Left ventricle myocardium superior (tissue), 1 donor: ENCODE measurements at places on chromosomes 6 and 20.

DNA sequence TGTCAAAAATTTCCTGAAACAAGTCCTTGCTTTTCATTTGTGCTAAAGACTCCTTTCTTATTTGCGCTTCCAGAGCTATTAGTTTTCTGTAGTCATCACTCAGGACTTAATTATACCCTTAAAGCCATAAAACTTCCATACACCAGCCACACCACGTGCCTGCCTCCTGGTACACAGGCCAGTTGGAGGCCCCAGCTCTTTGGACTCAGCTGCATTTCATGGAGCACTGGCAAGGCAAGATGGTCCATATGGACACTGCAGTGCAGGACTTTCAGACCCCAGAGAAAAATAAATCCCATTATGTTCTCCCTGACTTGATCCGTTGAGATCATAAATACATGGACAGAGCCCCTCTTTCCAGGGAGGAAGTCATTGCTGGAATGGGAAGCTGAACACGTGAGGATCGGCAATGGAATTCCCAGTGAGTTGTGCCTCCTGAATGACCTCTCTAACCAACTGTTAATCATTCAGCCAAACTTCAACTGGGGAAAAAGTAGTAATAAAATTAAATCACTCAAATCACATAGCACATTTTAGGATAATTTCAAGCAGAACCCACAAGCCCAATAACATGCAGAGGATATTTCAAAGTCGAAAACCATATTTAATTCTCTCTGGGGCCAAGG is 173.1 kb downstream of the HACE1 start:
- DNase-seq: no peak

- no peak for DNase-seq
Measured at GRCh38 chr6:11244387-11245126, 12.1 kb upstream of the NEDD9 start.

DNA sequence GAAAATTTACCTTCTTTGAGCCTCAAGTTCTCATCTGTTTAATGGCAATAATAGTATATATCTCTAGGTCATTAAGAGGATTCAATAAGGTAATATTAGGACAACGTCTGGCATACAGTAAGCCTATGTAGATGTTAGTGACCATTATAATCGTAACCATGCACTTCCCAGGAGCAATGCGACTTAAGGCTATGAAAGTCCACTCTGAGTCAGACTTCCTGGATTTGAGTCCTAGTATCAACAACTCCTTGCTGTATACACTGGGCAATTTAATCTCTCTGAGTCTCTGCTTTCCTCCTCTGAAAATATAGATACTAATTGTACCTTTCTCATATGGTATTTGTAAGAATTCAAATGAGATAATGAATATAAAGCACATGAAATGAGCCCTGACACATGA is 168.1 kb upstream of the HDDC2 start:
- DNase-seq: no peak

DNA sequence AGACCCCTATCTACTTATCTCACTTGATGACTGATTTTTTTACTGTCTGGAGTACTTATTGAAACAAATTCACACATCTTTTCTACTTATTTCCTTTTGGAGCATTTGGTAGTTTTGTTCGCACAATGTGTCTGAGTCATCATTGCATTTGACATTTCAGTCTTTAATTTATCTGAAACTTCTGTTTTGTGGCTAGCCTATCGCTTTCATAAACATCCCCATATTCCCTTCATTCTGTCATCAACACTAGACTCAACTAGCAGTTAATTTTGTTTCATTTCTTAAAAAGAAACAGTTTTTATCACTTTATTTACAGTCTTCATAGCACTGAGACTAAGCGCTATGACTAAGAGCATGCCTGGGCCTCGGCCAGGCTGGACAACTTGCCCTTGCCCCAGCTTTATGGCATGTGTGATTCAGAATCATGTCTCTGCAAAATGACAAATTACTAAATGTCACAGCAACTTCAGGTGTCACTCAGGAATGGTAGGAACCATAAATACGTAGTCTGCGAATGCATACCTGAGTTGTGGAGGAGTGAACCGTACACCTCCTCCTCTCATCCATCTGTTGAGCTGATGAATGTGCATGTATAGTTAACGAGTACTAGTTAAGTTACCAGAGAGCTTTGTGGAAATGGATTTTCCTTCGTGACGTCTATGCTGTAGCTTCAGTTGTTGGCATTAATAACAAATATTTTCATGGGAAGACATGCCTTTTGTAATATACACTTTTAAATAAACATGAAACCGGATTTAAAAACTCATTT is 16.2 kb downstream of the L3MBTL3 start:
- no peak for DNase-seq

- DNase-seq: no peak
Measured at GRCh38 chr6:44074813-44075646, 52.2 kb downstream of the MRPL14 start.

GRCh38 chr20:36467076-36467999 is 74.0 kb upstream of the MYL9 start:
- peak; percentile 75 for DNase-seq

DNA sequence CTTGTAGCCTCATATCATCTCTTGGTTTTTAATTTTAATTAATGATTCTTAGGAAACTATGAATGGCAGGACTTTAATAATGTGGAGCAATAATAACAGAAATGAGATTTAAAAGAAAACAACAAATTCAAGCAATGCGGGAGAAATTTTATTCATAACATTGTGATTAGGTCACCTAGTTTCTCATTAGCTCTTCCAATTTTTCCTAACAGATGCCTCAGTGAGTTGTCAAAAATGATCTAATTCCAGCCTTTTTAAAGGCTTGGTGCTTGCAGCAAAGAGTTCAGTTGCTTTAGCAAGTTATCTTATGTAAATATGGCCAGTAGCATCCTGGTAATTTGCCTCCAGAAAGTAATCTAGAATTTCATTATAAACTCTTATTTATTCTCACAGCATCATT is 20.4 kb downstream of the PDE7B start:
- no peak for DNase-seq

DNA sequence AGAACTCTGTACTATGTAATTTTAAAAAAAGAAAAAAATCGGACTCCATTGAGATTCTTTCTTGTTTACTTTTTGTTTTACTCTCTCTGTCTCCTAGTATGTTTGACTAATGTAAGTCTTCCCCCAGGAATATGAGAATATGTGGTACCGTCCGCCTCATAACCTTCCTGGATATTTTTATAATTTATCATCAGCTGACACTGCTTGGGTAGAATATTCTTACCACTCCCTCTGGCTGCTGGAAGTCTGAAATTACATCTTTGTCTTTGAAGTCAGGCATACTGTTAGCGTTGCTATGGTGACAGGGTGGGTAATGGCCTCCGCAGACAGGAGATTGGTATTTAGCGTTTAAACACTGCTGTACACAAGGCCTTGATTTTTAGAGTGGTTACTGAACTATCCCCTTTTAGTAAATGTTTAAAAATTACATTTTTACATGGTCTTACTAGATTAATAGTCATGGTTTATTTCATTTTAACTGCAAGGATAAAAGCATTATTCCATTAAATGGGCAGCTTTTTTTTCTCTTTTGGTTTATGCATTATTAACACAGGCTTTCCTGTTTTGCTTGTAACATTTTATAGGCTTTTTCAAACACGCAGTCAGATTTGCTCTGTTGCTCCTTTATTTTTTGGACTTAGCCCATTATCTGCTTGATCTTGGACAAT is 176.4 kb downstream of the ARID1B start:
- no peak for DNase-seq

GRCh38 chr6:99110029-99110428 is 162.3 kb upstream of the FBXL4 start:
- DNase-seq: no peak

DNA sequence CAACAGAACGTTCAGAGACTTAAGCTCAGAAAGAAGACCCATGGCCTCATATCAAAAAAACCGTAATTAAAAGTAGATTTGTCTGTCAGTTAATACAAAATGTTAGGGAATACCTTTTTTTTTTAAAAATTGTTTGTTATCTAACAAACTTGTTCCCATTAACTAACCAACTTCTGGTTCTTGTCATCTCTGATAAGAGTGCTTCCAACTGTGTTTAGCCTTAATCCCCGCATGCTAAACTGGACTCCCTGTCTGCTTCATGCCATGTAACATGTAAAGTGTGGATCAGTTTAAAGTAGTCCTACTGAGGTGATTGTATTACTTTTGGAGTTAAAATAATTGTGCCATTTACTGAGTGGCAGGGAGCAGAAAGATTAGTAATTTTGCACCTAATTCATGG is 6.3 kb downstream of the JARID2 start:
- DNase-seq: no peak

DNA sequence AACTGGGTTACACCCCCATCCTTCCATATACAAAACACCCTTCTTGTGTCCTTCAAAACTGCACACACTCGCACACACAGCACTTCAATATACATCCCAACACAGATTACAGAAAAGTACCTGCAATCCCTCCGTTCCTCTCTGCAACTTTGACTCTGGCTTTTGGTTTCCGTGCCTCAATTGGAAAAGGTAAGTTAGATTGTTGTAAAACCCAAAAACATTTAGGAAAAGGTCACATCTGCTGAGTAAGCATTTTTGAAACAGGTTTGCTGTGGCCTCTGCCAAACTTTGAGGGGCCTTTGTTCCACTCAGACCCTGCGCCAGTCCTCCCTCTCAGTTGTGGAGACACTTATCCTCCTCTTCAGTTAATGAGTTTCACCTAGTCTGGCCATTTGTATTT is 4.2 kb downstream of the NKX2-4 start:
- DNase-seq: no peak

DNA sequence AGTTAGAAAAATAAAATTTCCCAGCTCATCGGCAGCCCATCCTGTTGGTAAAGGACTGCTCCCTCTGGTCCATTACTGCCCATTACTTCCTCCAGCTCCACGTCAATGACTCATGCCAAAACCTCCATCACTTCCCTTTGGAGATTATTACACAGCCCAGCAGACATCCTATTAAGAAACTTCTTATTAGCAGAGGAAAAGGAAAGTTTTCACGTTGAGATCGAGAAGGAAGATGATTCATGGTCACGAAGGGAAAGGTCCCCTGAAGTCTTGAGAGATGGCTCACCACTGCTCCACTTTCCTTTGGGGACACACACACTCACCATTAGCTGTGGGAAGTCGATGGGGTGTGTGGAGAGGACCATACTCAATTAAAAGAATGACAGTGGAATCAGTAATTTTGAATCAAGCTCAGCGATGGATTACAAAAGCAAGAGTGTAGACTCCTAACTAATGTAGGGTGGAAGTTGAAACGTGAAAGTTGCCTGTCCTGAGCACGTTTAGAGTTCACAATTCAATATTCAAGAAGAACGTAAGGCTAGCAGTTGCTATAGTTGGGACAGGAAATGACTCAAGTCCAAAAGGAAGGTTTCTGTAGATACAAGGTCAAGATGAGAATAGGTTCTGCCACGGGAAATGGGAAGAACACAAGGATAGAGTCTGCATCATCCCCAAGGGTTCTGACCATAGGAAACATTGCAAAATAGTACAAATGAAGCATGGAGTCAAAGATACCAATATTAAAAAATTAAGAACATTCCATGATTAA is 21.6 kb downstream of the SASH1 start:
- DNase-seq: no peak

DNA sequence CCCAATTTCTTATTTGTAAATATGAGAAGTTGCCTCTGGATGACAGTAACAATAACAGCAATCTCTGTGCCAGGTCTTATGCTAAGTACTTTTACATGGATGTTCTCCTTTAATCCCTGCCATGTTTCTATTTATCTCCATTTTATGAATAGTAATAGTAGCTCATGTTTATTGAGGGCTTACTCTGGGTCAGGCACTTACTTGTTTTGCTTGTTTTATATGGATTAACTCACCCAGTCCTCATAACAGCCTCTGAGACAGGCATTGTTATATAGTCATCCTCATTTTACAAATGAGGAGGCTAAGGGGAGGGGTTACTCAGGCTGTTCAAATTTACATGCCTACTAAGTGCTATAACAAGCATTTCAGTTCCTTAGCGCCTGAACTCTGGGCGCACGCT is 64.3 kb downstream of the ARID1B start:
- DNase-seq: no peak

DNA sequence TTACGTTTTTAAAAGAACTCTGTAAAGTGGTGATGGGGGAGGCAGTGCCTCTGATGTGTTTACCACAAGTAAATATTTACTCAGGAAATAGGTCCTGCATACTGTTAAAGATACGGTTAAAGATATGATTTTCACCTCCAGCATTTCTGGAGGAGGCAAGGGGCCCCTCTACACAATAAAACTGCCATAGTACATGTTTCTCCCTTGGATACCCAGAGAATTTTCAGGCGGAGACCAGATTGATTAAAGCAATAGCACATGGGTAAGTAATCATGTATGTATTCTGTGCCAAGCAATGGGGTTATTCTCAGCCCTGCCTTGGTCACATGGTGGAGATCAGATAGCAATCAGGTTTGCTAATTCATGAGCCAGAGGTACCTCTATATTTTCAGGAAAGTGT is 9.6 kb downstream of the RIPOR2 start:
- no peak for DNase-seq

DNA sequence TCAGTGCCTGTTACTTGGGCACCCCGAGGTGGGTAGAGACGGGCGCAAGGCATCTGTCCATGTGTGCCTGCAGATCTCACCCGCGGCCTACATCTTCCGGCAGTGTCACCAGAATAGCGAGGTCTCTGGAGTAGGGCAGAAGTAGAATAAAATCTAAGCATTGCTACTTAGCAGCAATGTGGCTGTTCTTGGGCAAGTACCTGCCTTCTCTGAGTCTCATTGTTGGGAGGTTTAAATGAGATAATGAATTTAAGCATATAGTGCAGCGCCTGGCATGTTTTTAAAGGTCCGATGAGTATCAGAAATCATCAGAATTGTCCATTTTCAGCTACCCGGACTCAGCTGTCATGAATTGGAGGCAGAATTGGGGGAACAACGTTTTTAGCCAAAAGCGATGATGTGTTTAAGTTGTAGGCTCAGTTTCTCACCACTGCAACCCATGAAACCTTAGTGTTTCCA is 800 bp downstream of the ABCC10 start:
- no peak for DNase-seq

DNA sequence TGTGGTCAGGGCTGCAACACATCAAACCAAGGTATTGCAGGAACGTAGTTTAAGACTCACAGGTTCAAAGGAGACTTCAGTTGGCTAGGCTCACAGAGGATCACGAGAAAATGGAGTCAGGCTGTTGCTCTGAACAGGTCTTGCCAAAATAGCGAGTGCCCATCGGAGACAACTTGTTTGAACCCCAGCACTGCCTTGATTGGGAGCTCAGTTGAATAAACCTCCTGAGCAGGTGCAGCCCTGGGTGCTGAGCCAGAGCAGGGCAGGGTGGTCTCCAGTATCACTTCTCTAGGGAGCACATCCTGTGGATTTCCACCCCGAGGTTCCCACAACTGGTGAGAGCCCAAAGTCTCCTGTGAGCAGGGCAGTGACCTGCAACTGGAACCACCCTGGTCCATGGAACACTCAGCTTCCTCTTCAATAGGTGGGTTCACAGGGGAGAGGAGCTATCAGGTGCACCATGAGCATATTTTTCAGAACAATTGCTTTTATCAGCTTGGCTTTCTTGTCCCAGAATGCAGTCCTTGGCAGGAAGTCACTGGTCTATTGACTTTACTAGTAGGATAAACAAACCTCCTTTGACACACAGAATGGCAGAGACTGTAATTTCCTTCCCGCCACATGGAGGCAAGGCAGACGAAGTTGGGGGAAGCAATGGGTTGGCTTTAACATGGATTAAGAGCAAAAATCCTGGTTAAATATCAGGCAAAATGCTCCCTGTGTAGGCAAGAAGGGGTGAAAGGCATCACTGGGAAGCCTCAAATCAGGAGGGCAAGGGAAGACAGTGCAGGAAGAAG is 267.7 kb upstream of the FOXQ1 start:
- no peak for DNase-seq

- no peak for DNase-seq
Measured at GRCh38 chr6:76835293-76835692, 628.0 kb downstream of the HTR1B start.
